ENCODE measurements at places on chromosomes 7 and 10.

GRCh38 chr10:97412891-97413304, 11.8 kb upstream of the RRP12 start:
- DNase-seq: no peak

DNA sequence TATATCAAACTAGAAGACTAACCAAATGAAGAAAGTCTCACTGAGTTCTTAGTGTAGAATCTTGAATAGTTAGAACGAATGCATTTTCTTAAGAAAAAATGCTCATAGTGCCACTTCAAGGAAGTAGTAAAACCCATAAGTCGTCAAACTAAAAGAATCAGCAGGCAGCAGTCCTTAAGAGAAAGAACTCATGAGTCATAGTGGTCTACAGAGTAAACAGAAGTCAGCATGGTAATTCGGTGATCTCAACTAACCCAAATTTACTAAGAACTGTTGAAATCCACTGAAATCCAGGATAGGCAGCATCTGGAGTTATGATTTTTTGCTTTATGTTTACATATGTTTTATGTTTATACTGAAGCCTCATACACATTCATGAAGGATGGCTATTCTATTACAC, 256.2 kb downstream of the LHFPL3 start:
- DNase-seq: no peak

GRCh38 chr7:74083928-74084721, 521 bp downstream of the LIMK1 start:
- no peak for DNase-seq

GRCh38 chr10:3595736-3596135, 189.3 kb downstream of the KLF6 start:
- no peak for DNase-seq

DNA sequence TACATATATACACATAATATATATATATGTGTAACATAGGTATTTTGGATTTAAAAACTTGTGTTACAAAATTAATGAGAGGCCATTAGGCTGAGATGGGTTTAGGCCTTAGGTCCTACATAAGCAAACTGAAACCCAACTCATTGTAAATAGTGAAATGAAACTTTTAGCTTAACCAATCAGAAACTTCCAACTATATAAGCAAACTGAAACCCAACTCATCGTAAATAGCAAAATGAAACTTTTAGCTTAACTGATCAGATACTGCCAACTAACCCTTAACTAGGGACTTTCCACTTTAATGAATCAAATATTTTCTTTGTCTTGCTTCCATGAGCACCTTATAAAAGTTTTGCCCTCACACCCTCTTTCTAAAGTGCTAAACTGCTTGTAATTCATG, 17.3 kb upstream of the SAMD9L start:
- DNase-seq: no peak

- no peak for DNase-seq
Measured at GRCh38 chr7:24510759-24511158, 62.5 kb upstream of the PALS2 start.

GRCh38 chr7:10648289-10648688, 325.4 kb upstream of the PHF14 start:
- no peak for DNase-seq

DNA sequence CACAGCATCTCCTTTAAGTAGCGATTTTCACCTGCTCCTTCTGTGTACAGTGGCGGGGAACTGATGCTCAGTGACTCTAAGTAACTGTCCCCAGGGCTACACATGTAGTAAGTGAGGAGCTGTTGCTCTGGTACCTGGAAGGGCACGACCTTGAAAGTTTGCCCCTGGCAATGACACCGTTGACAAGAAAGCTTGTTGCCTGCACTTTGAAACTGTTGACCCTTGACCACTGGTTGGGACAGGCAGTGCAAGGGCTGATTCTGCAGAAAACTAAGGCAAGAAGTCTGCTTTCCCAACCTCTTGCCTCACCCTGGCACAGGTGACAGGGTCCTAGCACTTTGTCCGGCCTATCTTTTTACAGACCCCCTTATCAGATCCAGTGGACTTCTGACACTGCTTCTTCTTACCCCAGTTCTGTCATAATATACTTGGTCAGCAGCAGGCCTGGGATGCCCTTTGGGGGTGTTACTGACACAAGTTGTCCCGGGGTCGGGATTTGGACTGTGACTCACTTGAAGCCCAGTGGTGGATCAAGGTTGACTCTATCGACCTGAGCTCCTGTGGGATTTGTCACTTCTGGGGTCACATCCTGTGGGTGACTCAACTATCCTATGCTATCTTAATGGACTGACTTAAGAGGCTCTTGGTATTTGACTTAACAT, 5.8 kb downstream of the ACSL5 start:
- DNase-seq: no peak

DNA sequence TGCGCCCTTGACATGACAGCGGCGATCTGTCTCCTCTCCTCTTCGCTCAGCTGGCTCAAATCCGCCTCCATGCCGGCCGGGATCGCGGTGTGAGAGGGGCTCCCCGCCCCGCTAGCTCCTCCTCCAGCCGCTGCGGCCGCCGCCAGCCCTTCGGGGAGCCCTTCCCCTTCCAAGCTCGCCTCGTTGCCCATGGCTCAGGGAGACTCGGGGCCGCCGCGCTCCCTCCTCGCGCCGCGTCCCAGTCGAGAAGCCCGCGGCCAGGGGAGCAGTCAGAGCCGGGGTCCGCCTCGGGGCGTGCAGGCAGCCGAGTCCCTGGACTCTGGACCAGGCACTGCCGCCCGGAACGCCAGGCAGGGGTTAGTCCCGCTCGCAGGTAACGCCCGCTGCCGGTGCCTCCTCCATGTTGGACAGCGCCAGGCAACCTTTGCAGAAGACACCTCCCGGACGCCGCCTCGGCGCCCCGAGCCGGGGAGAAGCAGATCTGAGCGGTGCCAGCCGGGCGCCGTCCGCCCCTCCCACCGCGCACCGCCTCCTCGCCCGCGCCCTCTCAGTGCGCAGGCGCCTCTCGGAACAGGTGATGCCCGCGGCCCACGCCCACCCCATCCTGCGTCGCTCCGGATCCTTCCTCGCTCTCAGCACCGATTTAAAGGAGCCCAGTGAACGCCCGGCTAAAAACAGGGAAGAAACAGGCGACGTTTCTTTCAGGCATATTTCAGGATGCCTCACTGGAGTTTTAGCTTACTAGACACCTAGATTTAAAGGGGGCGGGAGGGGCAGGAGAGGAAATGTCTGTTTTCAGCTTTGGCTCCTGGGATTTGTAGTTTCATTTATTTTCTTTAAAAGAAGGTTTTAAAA, at the start of gene PCLO:
PCLO (minus strand) TSS at position 483 of the 855 bp plus-strand sequence; CDS start at position 191, 292 bp downstream.
- peak; percentile 91 for DNase-seq

DNA sequence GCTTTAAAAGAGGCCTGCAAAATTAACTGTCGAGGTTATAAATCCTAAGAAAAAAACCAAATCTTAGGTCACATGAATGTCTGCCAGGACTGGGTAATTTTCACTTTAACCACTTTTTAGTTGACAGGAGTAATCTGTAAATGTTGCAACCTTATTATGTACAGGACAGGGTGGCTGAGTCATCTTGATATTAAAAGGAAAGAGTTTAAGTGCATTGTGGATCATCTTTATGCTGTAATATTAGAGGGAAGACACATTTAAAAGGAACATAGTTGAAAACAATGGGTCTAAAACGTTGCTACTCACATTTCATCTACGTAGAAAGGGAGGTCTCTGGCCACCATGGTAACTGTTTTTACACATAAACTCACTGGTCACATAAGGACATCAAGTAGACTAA, 115.5 kb downstream of the LSMEM1 start:
- no peak for DNase-seq

GRCh38 chr10:71368643-71369042, 28.1 kb upstream of the CDH23 start:
- DNase-seq: no peak

GRCh38 chr10:1368842-1369171, 312.6 kb downstream of the WDR37 start:
- DNase-seq: peak; percentile 41

GRCh38 chr7:90592033-90592432, 4.1 kb upstream of the CDK14 start:
- DNase-seq: no peak

DNA sequence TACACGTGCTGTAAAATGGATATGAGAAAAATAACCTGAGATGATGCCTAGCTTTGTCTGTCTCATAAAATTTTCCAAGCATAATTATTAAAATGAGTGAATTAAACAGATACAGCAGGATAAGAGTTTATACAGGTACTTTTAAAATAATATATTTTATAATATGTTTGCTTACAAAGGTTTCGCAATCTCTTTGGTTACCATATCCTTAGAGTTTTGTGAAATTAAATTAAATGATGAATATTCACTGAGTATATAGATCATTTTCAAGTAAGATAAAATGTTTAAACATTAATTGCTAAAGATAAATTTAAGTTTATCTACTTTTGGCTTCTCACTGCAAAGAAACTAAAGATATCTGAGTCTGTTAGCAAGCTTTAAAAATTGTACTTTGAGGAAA, 11.4 kb downstream of the SHTN1 start:
- DNase-seq: no peak

DNA sequence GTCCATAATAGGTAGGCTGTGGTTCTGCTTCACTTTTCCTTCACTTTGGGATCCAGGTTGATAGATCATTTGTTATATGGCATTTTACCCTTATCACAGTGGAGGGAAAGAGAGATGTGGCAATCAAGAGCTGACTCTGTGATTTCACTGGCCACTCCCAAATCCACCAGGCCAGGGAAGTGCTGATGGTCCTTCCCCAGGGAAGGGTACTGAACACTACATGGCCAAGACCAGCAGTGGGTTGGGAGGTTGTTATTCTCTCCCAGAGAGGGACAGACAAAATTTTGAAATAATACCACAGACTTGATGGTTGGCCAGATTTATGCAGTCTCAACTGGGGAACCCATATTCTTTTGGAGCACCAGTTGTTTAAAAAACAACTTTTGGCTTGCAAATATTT, 102.5 kb downstream of the SND1 start:
- no peak for DNase-seq

- DNase-seq: no peak
Measured at GRCh38 chr10:29828956-29829355, 194.2 kb upstream of the SVIL start.

GRCh38 chr10:7756360-7756992, 31.3 kb downstream of the KIN start:
- no peak for DNase-seq

- DNase-seq: no peak
Measured at GRCh38 chr7:69757981-69758430, 159.7 kb downstream of the AUTS2 start.

DNA sequence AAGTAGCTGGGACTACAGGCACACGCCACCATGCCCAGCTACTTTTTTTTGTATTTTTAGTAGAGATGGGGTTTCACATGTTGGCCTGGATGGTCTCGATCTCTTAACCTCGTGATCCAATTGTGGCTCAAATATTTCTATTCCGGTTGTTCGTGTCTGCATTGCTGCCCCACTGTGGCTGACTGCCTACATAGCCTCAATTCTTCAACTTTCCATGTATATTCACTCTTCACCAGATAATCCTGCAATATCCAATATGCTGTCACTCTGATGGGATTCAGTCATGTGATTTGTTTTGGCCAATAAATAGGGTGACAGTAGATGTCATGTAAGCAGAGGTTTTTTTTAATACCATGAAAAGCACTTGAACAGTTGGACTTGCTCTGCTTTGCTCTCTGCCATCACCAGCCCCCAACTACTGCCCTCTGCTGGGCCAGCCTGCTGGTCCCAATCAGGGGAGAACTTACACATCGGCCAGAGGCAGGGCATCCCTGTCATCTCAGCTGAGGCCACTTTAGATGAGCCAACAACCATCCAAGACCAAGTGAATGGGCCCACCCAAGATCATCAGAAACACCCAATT, 56.7 kb downstream of the NSUN6 start:
- DNase-seq: no peak

DNA sequence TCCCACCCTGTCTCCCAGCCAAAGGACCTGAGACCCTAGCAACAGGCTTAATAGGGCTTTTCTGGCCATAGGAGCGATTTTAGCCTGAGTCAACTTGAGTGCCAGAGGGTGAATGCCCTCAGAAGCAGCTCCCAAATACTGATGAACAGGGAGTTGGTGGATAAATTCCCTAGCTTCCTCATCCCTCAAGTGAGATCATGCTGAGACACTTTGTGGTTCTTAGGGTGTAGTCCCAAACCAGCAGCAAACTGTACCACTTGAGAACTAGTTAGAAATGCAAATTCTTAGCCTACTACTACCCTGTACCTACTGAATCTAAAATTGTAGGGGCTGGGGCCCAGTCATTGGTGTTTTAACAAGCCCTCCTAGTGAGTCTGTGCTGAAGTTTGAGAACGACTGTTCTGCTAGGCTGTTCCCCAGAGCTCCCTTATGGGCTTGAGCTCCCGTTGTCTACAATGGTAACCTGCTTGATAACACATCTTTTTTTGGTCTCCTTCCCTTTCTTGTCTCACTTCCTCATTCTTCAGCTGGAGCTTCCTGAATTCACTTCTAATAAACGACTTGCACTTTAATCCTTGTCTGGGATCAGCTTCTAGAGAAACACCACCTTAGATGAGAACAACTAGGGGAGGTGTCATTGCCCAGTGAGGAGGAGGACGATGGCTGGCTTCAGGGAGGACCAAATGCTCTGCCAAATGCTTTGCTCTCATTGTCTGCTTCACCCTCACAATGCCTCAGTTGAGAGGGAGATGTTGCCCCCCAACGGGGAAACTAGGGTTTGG, 18.2 kb upstream of the CDH23 start:
- DNase-seq: no peak

GRCh38 chr7:114243646-114244045, 171.0 kb upstream of the FOXP2 start:
- no peak for DNase-seq

GRCh38 chr7:11212816-11213215, 239.1 kb downstream of the PHF14 start:
- no peak for DNase-seq
